Dorsolateral prefrontal cortex (tissue), 122 donors: ENCODE measurements at places on chromosomes 1 and 21.
A peak's percentile ranks its signal among the peaks of the same experiment; 100 is the strongest.

DNA sequence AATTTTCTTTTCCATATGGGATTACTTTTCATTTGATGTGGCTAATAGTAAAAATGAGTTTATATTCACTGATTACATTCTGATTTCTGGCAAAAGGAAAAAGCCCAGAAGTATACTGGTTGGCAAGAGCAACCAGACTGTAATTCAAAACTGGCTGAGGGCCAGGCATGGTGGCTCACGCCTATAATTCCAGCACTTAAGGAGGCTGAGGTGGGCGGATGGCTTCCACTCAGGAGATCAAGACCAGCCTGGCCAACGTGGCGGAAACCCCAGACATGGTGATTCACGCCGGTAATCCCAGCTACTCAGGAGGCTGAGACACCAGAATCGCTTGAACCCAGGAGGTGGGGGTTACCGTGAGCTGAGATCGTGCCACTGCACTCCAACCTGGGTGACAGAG lies 14.5 kb downstream of the SYT11 start:
- peak; percentile 33 for DNase-seq

GRCh38 chr1:47856996-47857395 lies 140.2 kb downstream of the TRABD2B start:
- no peak for DNase-seq

DNA sequence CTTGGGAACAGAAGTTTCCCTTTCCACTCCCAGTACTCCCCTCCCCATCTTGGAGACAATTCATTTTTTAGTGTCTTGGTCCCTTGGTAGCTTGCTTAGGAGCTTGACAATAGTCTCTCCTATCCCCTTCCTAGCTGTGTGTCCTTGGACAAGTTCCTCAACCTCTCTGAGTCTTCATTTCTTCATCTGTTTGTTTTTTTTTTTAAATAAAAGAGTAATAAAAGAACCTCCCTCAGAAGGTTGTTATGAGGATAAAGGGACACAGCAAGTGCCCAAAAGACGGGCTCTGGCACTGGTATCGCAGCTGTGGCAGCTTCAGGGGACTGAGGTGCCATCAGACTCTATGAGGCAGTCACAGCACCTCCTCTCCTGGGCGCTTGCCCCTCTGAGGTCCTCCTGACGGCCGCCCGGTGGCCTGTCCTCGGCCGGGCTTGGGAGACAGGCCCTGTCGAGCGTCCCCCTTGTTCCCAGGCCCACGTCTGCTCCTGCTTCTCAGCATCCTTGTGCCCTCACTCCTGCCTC lies 689.2 kb downstream of the MATN1 start:
- DNase-seq: no peak

GRCh38 chr1:247212012-247212411 lies 40.2 kb upstream of the ZNF124 start:
- no peak for DNase-seq
